Stomach (tissue), 19 donors: ENCODE measurements at places on chromosomes 5 and 9. TPM values are rescaled to one million over a fixed set of nuclear protein-coding genes. Genes with fewer than 3 reads are reported as not detected.
A peak's percentile ranks its signal among the peaks of the same experiment; 100 is the strongest.

RAD17 gene
- total RNA-seq = 11.1 TPM

STKLD1 gene
- not detected for total RNA-seq

SPINK7 gene
- total RNA-seq = not detected

STPG3 gene
- not detected for total RNA-seq

DNA sequence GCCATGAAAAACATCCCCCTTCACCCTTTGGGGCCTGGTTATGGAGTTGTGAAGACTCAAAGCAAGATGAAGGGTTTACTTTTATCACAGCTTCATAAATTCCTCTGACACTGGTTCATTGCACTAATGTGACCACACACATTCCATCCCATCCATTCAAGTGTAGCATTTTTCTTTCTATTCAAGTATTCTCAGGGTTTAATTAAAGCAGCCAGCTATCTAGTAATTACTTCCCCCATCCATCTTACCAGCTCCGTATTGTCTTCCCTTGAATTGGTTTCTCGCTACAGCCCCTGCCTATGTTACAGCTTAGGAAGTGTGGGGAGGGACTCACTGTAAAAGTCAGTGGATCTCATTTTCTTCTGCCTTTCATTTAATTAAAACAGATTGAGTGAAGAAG is 387.0 kb upstream of the RFX3 start:
- no peak for DNase-seq

- peak; percentile 42 for DNase-seq
Observed at GRCh38 chr5:140563596-140563995, 802 bp downstream of the APBB3 start.

DNA sequence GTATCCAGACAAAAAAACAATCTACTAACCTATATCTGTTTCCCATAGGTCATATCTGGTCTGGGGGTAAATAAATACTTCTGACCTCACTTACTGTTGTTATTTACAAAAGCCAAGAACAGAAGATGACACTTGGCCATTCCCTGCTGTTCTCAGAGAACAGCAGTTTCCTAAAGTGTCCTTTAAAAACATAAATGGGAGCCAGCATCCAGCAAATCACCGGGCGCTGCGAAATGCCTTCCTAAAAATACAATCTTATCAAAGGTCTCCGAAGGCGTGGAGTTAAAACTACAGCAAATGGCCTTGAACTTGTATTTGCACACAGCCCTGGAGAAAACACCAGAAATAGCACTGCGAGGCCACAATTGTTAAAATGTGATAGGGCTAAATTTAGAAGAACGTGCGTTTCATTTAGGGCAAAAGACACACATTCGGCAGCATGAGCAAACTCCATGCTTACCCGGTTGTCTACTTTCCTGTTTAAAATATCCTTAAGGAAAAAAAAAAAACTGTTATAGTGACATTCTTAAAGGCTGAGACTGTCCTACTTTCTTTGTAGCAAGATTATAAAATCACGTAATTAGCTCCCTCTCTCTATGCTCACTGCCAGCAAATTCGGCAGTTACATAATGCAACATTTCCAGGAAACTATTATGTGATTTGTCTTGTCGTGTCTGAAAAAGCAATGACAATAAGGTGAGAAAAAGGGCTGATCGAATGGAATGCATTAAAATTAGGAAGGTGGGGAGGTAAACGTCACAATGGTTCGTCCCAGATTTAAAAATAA is 1.5 kb downstream of the NFIL3 start:
- DNase-seq = peak; percentile 73

DNA sequence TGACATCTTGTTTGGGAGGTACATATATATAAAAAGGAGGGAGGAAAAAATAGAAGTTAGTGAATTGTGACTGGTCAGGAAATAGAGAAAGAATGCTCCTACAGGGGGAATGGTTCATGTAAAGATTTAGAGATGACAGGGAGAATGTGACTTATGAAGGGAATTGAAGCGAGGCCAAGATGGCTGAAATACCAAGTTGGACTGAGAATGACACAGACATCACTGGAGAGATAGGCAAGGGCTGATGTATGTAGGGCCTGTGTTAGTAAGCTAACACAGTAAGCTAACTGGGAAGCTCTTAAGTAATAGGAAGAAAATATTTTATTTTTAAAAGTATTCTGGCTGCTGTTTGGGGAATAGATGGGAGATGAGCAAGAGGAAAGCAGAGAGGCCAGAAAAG is 286.3 kb downstream of the NNT start:
- DNase-seq = peak; percentile 66

GRCh38 chr5:40575921-40576320 is 103.8 kb upstream of the PTGER4 start:
- DNase-seq = no peak

DNA sequence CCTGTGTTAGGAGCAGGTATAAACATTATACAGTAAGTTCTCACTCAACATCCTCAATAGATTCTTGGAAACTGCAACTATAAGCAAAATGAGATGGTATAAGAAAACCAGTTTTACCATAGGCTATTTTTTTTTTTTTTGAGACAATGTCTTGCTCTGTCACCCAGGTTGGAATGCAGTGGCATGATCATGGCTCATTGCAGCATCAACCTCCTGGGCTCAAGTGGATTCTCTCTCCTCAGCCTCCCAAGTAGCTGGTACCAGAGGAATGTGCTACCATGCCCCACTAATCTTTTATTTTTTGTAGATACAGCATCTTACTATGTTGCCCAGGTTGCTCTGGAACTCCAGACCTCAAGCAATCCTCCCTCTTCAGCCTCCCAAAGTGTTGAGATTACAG is 50.1 kb upstream of the ADRB2 start:
- DNase-seq = no peak

DNA sequence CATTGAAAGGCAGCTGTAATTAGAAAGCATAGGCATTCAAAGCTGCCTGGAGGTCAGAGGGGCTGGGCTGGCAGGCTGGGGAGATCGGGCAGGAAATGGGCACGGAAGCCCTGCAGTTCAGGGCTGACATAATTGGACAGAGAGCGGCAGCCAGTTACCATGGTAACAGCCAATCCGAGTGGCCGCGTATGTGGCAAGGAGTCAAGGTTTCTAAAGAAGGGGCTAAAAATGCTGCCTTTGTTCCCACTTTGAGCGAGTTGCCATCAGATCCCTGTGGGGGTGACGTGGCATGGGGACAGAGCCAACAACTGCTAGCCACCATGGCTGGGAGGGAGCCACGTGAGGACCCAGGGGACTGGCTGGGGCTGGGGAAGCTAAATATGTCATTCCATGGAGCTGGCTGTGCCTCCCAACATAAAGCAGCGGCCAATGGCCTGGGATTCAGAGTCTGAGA is 44.7 kb upstream of the NDFIP1 start:
- DNase-seq = peak; percentile 39
